ENCODE measurements at places on chromosomes 2 and 18. TPM values are rescaled to one million over a fixed set of nuclear protein-coding genes. Genes with fewer than 3 reads are reported as not detected.

NEU2 gene
- not detected for total RNA-seq

- H3K27ac ChIP-seq, result no peak overlapping the region
- H3K4me3 ChIP-seq, result no peak overlapping the region
- peaks cover 3% of the 10 kb centered on the region for H3K27me3 ChIP-seq
- no peak for DNase-seq
Measured at GRCh38 chr2:136298631-136299030, 180.7 kb upstream of the CXCR4 start.

- no peak for DNase-seq
- peaks cover 16% of the 10 kb centered on the region for H3K36me3 ChIP-seq
- H3K27ac ChIP-seq, result no peak overlapping the region
- no peaks in the 10 kb centered on the region for H3K4me1 ChIP-seq
- H3K4me3 ChIP-seq, result no peak overlapping the region
Measured at GRCh38 chr2:172513935-172514586, 41.8 kb upstream of the PDK1 start.

DNA sequence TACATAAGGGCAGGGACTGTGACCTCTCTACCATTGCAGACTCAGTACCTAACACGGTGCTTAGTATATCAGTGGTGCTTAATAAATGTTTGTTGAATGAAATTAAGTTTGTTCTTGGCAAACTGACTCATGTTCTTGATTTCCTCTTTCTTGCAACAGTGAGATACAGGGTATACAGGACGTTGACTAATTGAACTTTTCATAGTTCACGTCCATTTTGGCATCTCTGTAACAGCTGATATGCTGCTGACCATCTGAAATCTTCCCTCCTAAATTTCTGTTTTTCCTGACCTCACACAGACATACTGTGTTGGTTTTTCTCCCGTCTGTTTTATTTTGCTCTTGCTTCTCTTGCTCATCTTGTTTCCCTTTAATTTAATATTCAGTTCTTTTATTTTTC lies 44.2 kb downstream of the LHCGR start:
- DNase-seq, result no peak
- H3K27ac ChIP-seq, result no peak overlapping the region
- H3K36me3 ChIP-seq, result no peaks in the 10 kb centered on the region
- peaks cover 10% of the 10 kb centered on the region for H3K27me3 ChIP-seq
- no peak overlapping the region for H3K4me3 ChIP-seq

GRCh38 chr2:161206471-161207032 lies 46.3 kb downstream of the TANK start:
- no peaks in the 10 kb centered on the region for H3K27me3 ChIP-seq
- H3K4me3 ChIP-seq, result no peak overlapping the region
- no peak overlapping the region for H3K27ac ChIP-seq

DNA sequence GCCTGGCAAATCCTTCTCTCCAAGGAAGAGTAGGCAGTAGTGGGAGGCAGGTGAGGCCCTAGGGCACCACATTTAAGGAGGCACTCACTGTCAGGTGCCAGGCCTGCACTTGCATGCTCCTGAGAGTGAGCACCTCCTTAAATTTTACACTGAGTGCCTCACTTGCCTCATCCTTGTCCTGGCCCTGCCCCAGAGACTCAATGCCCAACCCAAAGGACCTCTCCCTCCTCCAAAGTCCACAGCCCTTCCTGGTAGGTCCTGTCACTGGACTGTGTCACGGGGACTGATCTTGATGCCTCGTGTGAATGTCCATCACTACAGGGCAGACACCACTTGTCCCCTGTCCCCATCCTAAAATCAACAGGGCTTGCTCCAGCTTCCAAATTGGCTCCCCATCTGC lies 235.6 kb downstream of the ZBTB7C start:
- DNase-seq, result no peak
- no peak overlapping the region for H3K4me3 ChIP-seq
- peaks cover 4% of the 10 kb centered on the region for H3K4me1 ChIP-seq
- H3K36me3 ChIP-seq, result no peaks in the 10 kb centered on the region
- H3K27me3 ChIP-seq, result peaks cover 2% of the 10 kb centered on the region
- H3K27ac ChIP-seq, result no peak overlapping the region

HES6 gene
- total RNA-seq, result 64.7 TPM

Data from progenitor cell of endocrine pancreas (in vitro differentiated cells).